ENCODE measurements at places on chromosomes 7 and 10.

GRCh38 chr7:25710959-25711358 is 441.0 kb upstream of the NFE2L3 start:
- no peak for DNase-seq

GRCh38 chr7:26233902-26234511 is 32.5 kb downstream of the CBX3 start:
- no peak for DNase-seq

GRCh38 chr7:95340491-95340890 is 16.2 kb upstream of the PON1 start:
- no peak for DNase-seq

GRCh38 chr10:124386186-124387077 is 32.3 kb downstream of the OAT start:
- no peak for DNase-seq

DNA sequence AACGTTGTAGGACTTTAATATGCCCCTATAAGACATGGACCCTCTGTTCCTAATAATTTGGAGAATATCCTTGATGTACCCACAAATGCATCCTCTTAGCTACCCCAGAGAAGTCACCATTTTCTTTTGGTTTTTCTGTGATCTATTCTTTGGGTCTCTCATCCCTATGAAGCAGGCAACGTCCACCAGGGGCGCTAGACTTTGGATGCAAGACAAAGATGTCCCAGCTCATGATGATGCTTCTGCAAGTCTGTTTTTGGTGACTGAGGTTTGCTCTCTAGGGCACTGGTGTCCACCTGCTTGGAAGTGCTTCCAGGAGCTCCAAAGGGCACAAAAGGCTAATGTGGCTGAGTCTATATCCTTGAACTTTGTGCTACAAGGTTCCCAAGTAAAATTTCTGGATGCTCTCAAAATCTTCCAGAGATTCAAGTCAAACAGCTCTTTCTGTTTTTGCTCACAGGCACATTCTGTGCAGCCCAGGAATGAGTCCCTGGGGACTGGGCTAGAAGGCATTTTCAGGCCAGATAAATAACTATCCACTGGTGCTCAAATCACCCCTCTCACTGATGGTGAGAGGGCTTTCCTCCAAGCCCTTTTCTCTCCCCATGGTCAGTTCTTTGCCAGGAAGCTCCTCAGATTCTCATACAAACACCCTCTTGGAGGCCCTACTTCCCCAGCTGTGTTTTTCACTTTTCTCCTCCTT is 166.4 kb downstream of the C7orf25 start:
- no peak for DNase-seq

Data from T-helper 2 cell treated with Interferon-gamma antibody and Interleukin-4, amounts not matched to agents 5 μg/mL and 100 μg/mL, for 36 hours (primary cell).